Tibial artery (tissue), 4 donors: ENCODE measurements at places on chromosomes 12 and 14.

DNA sequence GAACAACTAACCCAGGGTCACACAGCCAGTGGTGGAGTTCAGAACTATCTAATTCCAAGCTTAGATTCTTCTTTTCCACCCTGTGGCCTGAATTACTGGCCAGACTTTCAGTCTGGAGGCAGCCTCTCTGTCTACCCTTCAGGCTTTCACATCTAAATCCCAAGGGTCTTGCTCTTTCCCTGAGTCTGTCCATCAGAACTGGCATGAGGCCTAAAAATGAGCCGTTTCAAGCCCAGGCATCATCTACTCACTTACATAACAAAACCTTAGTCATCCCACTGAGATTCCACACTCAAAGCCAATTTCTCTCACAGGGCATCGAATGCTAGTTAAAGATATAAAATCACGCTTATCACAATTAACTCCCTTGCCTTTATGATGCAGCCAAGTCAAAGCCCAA is 1.3 kb upstream of the PTGDR start:
- peak; percentile 75 for DNase-seq

GRCh38 chr12:103933237-103933636 is 3.0 kb downstream of the HSP90B1 start:
- no peak for DNase-seq

GRCh38 chr12:111063295-111064026 is 143.1 kb upstream of the MYL2 start:
- DNase-seq: no peak

- peak; percentile 84 for DNase-seq
Observed at GRCh38 chr12:57836442-57837375, 9.8 kb downstream of the CTDSP2 start.

- no peak for DNase-seq
Observed at GRCh38 chr14:64541972-64542835, 1.7 kb downstream of the HSPA2 start.

DNA sequence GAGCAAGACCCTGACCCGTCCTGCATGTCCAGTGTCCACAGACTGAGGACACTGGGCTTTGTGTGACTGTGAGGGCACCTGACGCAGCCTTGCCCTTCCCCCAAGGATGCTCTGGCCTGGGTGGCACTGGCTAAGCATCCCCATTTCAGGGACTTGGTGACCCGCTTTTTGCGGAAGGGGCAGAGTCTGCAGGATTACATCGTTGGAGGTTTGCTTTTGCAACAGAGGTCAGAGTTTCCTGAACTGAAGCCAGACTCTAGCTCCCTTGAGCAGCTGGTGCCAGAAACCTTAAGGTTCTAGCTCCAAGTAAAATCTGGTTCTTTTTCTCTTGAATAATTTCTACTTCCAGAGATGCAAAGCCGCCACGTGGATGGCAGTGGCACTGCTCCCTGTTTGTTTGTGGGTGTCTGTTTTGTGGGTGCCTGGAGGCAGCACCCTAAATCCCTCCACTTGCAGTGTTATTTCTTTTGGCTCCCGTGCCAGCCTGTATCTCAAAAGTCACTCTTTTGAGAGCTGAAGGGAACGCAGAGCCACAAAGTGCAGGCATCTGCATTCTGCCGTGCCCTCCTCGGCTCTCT is 184.7 kb downstream of the TSPAN9 start:
- DNase-seq: peak; percentile 41

GRCh38 chr12:69415471-69416275 is 54.5 kb upstream of the FRS2 start:
- peak; percentile 65 for DNase-seq

GRCh38 chr14:74975059-74975810 is 19.8 kb upstream of the PGF start:
- peak; percentile 89 for DNase-seq

DNA sequence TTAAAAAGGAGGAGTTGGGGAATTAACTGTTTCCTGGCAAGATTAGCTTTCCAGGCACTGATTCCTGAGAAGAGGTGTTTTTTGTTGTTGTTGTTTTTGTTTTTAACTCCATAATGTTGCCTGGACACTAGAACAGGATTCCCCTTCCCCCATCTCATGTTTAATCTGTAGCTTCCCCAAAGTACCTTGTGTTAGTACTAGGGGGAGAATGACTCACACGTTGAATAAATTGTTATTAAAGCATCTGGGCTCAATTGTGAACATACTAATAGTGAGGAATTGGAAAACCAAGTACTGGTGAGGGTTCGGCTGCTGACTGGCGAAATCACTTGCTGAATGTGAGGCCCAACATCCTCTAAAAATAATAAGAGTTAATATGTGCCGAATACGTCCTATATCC is 1.3 kb upstream of the GNG2 start:
- DNase-seq: no peak

GRCh38 chr14:89309670-89310177 is 107.3 kb downstream of the FOXN3 start:
- no peak for DNase-seq

GRCh38 chr12:54416687-54417603 is 2.1 kb downstream of the ITGA5 start:
- DNase-seq: peak; percentile 73

- DNase-seq: no peak
Observed at GRCh38 chr14:87644689-87645088, 348.3 kb downstream of the GALC start.

- DNase-seq: no peak
Observed at GRCh38 chr12:49539406-49540228, 787 bp downstream of the KCNH3 start.

GRCh38 chr12:2756756-2757155 is 38.0 kb upstream of the FKBP4 start:
- DNase-seq: no peak

GRCh38 chr12:14654842-14655241 is 41.6 kb downstream of the GUCY2C start:
- DNase-seq: no peak
